ENCODE measurements at places on chromosomes 12 and 14. TPM values are rescaled to one million over a fixed set of nuclear protein-coding genes. Genes with fewer than 3 reads are reported as not detected.

DNA sequence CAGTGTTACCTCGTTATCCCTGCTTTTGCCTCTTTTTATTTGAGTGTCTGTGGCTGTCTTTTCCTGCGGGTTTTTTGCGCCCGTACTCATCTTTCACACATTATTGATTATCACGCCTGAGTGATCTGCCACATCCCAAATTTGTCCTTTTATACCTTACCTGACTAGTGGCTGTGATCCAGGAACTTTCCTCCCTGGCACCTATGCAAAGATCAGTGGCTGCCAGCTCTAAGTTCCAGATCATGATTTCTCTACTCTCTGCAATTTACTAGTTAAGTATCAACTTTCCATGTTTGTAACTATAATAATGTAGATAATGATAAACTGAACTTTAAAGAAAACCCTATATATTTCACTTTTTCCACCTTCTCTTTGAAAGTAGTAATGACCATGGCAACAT, 36.9 kb downstream of the PLEKHA5 start:
- no peak for DNase-seq

GPRC5D gene
- not detected for total RNA-seq

- DNase-seq: no peak
Measured at GRCh38 chr12:92486443-92487137, 216.2 kb upstream of the PLEKHG7 start.

DNA sequence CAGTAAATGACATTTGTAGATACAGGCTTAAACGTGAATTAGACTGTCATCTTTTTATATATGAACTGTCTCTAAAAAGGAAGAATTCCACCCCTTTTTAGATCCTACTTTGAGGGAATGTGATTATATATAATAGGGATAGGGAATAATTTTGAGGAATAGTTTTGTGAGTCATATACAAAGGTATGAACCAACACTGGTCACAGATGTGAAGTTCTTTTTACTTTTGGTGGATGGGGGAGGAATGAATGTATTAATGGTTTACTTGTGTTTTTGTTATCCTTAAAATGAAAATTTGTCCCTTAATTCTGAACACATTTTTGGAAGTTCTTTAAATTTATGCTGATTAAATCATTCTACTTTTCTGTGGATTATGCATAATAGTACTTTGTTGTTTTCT, 30.4 kb downstream of the FRS2 start:
- DNase-seq: peak; percentile 35

- no peak for DNase-seq
Measured at GRCh38 chr12:123089140-123089539, 61.8 kb downstream of the PITPNM2 start.

RNASE7 gene
- not detected for total RNA-seq

DNA sequence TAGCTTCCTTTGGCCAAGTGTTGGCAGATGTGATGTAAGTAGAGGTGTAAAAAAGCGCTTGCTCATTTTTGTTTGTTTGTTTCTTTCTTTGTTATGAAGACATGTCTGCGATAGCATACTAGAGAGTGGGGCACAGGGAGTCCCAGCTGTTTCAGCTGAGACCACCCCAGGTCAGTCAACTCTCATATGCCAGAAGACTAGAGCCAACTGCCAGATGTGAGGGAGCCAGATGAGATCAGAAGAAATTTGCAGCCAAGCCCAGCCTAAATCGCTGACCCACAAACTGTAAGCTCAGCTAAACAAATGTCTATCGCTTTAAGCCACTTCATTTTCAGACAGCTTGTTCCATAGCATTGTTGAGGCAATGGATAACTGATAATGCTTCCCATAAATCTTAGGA, 397.1 kb downstream of the APAF1 start:
- no peak for DNase-seq

GRCh38 chr12:32877601-32878459, 18.7 kb downstream of the PKP2 start:
- DNase-seq: peak; percentile 72

DNA sequence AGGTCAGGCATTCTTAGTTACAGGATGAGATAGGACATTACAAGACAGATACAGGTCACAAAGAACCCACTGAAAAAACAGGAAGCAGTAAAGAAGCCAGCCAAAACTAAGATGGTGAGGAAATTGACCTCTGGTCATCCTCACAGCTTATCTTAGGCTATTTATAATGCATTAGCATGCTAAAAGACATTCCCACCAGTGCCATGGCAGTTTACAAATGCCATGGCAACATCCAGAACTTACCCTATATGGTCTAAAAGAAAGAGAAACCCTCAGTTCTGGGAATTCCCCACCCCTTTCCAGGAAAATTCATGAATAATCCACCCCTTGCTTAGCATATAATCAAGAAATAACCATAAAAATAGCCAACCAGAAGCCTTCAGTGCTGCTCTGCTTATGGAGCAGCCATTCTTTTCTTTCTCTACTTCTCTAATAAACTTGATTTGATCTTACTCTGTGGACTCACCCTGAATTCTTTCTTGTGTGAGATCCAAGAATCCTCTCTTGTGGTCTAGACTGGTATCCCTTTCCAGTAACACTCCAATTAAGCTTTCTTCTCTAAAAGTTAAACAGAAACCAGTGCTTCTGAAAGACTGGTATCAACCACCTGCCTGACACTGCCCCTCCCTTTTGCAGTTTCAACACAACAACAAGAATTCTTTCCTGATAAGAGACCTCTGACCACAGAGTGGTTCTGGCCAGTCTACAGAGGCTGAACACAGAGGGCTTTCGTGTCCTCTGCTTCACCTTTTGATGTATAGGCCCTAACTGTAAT, 86.9 kb downstream of the BCAT1 start:
- no peak for DNase-seq

GRCh38 chr12:132145334-132145733, 1.1 kb downstream of the NOC4L start:
- DNase-seq: no peak

KCNJ8 gene
- 0.13 TPM for total RNA-seq

CDK4 gene
- 277 TPM for total RNA-seq

IFI27L1 gene
- total RNA-seq: 21.0 TPM

DNA sequence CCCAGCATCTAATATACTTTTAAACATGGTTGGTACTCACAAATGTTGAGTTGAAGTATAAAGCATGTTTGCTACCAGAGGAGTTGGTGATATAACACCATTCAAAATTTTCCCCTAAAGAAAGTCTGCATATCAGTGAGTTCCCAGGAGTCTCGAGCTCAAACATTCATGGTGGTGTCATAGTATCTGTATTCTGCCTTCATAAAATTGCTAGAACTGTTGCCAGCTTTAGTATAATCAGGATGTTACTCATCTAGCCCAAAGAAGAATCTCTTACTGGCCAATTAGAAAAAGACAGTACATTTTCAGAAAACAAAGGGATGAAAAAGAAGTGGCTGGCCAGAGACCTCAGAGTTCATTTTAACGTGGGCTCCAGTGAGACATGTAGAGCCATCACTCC, 374.7 kb downstream of the KCNH5 start:
- DNase-seq: no peak

RD3L gene
- total RNA-seq: not detected

GRCh38 chr14:93064411-93065271, 51.1 kb downstream of the ITPK1 start:
- DNase-seq: no peak

All from LHCN-M2 (cell line).